Activated T-cell treated with anti-CD3 and anti-CD28 coated beads, Interleukin-2, amount 50 U/mL, for 72 hours (primary cell): ENCODE measurements at places on chromosomes 1 and 21.

DNA sequence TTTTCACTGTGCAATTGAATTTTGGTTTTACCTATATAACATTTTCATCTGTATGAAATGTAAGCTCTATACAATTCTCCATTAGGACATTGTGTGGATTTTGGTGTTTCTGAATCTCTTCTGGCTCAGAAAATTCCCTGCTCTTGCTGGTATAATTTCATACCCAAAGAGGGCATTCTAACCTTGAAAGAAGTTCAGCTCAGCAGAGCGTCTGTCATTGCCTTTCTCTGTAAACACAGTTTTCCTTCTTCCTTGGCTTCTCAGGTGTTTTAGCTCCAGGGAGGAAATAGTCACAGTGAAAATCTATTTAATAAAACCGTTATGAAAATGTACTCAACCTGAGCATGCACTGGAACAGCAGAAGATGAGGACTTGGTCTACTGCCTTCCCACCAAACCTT lies 16.0 kb downstream of the DISC1 start:
- no peak for DNase-seq

DNA sequence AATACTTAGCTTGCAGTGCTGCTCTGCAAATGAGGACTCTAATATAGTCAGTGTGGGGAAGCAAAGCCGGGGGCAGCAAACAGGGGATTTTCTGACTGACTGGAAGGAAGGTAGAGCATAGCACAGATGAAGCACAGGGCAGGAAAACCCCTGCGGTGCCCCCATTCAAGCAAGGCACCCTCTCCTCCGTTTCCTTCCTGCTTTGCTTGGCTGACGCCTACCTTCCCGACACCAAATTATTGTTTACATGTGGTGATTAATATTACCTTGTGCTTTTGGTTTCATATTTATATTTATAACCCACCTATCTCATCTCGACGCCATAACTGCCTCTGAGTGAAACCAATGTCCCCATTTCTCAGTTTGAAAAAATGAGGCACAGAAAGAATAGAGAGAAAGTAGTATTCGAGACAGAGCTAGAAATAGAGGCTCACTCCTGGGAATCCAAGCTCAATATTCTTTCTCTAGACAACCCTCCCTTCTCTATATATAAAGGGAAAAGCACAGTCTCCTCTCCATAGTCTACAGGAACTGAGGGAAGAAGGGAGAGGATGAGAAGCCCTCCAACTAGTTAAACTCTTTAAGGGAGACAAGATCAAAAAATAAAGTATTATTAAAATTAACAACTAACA lies 41.3 kb downstream of the PIK3C2B start:
- DNase-seq: peak; percentile 76

- DNase-seq: no peak
Observed at GRCh38 chr1:197911857-197912696, 5.1 kb upstream of the LHX9 start.

DNA sequence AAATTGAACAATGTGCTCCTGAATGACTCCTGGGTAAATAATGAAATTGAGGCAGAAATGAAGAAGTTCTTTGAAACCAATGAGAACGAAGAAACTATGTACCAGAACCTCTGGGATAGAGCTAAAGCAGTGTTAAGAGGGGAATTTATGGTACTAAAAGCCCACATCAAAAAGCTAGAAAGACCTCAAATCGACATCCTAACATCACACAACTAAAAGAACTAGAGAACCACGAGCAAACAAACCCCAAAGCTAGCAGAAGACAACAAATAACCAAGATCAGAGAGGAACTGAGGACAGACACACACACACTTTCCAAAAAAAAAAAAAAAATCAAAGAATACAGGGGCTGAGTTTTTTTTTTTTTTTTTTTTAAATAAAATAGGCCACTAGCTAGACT lies 564.2 kb downstream of the SMYD3 start:
- DNase-seq: no peak

DNA sequence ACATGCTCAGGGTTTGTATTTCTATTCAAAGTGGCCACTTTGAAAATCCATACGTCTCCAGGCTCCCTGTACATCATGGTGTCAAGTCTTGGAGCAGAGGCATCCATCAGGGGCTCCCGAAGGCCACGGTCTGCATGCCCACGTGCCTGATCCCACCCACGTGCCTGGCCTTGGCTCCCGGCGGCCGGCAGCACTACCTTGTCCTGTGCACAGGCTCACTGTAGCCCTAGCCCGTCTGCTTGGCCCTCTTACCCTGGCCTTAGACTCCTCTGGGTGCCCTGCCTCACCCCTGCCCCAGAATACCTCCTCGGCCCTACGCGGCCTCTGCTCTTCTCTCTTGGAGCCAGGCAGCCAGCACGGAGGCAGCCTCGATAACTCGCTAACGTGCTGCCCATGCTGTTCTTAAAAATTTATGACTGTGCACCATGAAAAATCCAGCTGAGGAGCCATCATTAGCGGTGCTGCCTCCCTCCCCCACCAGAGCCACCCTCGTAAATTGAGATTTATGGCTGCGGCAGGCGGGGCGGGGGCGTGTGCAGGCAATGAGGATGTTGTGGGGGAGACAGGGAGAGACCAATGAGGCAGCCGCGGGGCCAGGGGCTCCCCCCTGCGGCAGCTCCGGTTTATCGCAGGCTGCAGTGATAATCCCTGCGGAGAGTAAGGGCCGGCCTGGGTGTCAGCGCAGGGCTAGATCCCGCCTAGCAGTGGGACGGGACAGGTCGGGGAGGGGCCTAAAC lies 24.6 kb downstream of the DMAP1 start:
- peak; percentile 42 for DNase-seq

GRCh38 chr1:57889676-57890320 lies 465.9 kb upstream of the DAB1 start:
- no peak for DNase-seq

DNA sequence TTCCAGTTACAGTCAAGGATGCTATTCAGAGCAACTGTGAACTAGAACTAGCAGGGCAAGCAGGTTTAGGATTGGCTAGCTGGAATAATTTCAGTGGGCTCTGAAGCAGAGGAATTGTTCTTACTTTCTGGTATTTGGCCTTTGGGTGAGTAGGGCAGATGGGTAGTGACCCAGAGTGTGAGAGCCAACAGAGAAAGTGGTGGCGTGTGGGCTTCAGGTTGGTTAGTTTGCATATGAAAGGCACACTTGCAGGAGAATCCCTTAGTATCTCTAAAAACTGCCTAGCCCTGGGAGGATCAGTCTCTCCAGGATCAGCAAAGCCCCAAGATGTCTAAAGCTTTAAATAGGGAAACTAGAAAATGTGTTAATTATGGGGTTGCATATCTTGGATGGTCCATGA lies 67.6 kb upstream of the LRRC8B start:
- no peak for DNase-seq

DNA sequence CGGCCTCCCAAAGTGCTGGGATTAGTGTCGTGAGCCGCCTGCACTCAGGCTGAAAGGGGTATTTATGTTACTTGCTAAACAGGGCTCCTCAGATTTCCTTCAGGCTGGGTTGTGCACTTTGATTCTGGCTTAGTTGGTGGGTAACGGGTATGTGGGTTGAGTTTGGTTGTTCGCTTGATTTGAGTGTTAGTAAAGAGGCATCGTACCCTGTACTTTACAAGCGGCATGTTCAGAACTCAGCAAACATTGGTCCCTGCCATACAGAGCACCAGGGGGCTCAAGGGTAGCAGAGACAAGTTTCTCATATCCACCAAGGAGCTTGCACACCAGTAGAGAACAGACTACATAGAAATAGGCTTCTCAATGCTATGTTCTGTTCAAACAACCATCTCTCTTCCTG lies 147.8 kb downstream of the PGBD5 start:
- DNase-seq: no peak

GRCh38 chr1:25580927-25581326 lies 35.7 kb upstream of the MAN1C1 start:
- DNase-seq: no peak

- DNase-seq: no peak
Observed at GRCh38 chr1:160662910-160663309, 16.1 kb upstream of the SLAMF1 start.

GRCh38 chr1:111720977-111721786 lies 18.0 kb downstream of the INKA2 start:
- DNase-seq: no peak

DNA sequence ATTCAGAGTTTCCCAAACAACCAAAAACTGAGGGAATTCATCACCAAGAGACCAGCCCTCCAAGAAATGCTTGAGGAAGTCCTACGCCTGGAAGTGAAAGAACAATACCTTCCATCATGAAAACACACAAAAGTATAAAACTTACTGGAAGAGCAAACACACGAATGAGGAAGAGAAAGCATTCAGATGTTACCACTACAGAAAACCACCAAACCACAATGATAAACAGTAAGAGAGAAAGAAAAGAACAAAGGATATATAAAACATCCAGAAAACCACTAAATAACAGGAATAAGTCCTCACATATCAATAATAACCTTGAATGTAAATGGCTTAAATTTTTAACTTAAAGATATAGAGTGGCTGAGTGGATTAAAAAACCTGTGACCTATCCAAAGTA lies 58.5 kb upstream of the BCL10 start:
- DNase-seq: no peak

- no peak for DNase-seq
Observed at GRCh38 chr1:204605791-204606190, 79.7 kb downstream of the LRRN2 start.

GRCh38 chr1:185488808-185489207 lies 171.8 kb upstream of the IVNS1ABP start:
- DNase-seq: no peak

DNA sequence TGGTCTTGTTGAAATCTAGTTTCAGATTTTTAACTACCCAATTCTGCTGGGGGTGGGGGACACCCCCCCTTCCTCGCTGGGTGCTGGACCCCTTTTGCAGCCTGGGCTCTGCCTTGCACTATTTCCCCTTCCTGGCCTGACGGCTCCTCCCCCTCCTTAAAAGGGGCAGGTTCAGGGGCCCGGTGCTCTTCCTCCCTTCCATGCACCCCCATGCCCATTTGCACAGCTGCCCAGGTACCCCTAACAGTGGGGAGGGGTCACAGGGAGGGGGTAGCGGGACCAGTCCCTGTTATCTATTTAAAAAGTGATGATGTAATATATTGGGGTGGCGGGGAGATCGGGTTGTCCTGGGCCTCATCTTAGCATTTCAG lies 15.3 kb downstream of the ZBTB7B start:
- no peak for DNase-seq

DNA sequence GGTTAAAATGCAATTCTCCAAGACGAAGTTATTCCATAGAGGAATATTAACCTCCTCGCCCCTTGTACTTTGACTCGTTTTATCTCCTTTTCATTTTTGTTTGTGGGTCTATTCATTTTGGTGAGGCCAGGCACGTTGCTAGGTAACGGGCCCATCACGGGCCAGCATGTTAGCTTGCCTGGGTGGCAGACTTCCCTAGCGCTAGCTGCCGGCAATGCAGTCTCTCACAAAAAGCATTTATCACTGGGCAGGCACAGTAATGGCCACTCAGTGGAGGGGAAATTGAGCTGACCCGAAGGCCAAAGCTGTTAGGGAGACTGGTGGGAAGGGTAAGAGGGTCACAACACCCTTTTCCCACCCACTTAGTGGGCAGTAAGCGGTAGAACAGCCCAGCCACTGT lies 234.4 kb upstream of the FOXD3 start:
- no peak for DNase-seq

GRCh38 chr21:43916691-43917514 lies 51.9 kb downstream of the AGPAT3 start:
- DNase-seq: peak; percentile 73

- DNase-seq: peak; percentile 36
Observed at GRCh38 chr1:113975211-113975895, 3.9 kb upstream of the OLFML3 start.

DNA sequence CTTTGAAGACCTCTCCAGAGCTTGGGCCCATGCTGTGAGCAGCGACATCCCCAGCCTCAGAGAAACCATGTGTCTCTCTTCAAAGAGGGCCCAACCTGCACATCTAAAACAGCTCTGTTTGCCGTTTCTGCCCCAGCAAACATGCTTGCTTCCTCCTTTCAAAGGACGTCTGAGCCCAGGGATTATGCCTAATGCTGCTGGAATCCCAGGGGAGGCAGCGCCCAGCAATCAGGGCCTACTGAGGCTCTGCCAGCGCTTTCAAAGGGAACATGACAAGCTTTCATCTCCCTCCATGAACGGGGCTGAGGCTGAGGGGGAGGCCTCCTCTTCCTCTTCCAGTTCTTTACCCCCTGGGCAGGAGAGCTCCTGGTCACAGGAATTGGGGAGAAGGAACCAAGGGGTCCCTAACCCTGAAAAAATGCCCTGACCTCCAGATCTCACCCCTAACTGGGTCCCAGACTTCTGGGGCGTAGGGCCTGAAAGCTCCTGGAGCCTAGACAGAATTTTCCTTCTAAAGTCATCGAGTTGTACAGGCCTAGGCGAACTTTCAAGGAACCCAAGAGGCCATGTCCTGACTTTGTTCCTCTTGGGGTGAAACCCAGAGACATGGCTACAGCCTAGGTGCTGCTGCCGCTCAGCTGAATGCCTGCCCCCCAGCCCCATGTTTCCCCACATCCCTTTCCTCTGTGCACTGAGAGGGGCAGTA lies 13.4 kb upstream of the ASCL5 start:
- DNase-seq: no peak

DNA sequence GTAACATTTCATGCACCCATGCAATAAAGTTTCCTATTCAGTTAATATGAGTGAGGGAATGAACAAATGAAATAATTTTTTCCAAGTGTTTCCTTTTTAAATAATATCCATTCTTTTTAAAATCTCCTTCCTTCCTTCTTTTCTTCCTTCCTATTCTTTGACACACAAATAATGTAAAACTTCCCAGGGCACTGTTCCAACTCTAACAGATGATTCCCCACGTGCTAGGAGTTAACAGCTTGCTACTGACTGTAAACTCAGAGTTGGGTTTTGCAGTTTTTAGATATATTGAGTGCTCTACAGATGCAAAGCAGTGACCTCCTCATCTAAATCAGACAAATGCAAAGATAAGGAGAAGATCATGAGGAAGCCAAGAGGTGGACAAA lies 54.0 kb upstream of the POU2F1 start:
- no peak for DNase-seq

DNA sequence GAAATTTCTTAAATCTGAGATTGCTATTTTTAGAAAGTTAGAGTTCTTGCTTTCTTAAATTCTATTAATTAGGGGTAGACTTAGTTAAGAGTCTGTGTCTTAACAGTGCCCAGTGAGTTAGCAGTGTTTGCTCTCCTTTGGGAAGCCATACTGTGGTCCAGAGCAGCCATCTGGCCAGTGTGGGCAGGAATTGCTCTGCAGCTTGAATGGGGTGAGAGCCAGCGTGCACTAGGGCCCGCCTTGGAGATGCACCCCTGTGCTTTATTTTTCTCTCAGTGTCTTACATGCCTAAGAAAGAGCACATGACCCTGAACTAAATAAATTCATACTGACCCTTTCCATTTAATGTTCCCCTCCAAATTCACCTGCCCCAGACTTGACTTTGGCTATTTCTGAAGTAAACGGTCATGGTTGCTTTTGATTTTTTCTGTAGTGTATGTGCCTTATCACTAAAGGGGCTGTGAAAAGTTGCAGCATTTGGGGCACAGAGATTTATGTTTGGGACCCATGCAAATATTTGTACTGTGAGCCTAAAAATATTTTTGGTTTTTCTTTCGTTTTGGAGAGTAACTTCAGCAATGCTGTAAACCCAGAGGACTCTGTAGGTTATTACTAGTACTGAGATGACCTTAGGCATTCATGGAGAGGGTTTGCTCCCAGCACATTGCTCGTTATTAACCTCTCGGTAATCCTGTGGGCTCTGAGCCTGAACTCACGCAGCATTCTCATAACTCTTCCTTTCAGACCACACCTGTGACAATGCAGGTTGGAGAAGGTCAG lies 21.3 kb upstream of the KCNQ4 start:
- DNase-seq: no peak

GRCh38 chr1:214824763-214825162 lies 221.8 kb downstream of the CENPF start:
- no peak for DNase-seq
